Osteocyte (in vitro differentiated cells): ENCODE measurements at places on chromosomes 2 and 18. TPM values are rescaled to one million over a fixed set of nuclear protein-coding genes. Genes with fewer than 3 reads are reported as not detected.

IL18RAP gene
- not detected in 2 replicates for total RNA-seq

CYP27A1 gene
- 3.2 and 4.1 TPM in 2 replicates for total RNA-seq

GRCh38 chr2:224932522-224932921, 109.7 kb downstream of the DOCK10 start:
- no peaks in the 10 kb centered on the region for H3K27me3 ChIP-seq
- no peak overlapping the region for H3K27ac ChIP-seq

FEV gene
- not detected in 2 replicates for total RNA-seq
